ENCODE measurements at places on chromosomes 7 and 10.

- no peak for DNase-seq
Measured at GRCh38 chr7:151704960-151705635, 171.8 kb downstream of the PRKAG2 start.

- DNase-seq, result no peak
Measured at GRCh38 chr10:88409236-88409635, 173.9 kb downstream of the RNLS start.

GRCh38 chr10:21976739-21977138 lies 26.8 kb downstream of the DNAJC1 start:
- DNase-seq, result no peak

- DNase-seq, result no peak
Measured at GRCh38 chr7:52635021-52635420, 400.4 kb upstream of the POM121L12 start.

GRCh38 chr7:45052011-45052410 lies 36.8 kb downstream of the NACAD start:
- no peak for DNase-seq

DNA sequence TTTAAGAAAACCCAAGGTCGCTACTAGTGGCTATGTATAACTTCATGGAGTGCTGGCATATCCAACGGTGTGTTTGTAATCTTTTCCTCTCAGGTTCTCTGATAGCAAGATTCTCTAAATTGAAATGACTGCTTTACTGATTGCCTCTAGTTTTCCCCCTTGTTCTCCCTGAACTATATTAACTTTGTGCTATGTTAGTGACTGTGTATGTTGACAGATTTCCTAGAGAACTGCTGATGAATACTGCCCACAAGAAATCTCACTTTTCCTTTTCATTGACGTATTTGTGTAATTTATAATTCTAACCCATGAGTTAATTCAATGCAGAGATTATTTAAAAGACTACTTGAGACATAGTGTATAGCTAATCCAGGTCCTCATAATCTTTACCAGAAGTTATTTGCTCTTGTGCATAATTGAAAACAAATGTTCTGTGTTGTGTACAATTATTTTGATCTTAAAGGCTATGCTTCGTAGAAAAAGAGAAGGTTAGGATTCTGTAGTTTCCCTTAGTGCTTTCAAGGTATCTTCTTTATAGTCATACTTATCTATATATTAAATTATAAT lies 70.6 kb upstream of the GLCCI1 start:
- no peak for DNase-seq

- no peak for DNase-seq
Measured at GRCh38 chr10:68727146-68727545, 6.1 kb downstream of the CCAR1 start.

GRCh38 chr7:57201895-57202210 lies 69.6 kb upstream of the ZNF479 start:
- DNase-seq, result no peak

DNA sequence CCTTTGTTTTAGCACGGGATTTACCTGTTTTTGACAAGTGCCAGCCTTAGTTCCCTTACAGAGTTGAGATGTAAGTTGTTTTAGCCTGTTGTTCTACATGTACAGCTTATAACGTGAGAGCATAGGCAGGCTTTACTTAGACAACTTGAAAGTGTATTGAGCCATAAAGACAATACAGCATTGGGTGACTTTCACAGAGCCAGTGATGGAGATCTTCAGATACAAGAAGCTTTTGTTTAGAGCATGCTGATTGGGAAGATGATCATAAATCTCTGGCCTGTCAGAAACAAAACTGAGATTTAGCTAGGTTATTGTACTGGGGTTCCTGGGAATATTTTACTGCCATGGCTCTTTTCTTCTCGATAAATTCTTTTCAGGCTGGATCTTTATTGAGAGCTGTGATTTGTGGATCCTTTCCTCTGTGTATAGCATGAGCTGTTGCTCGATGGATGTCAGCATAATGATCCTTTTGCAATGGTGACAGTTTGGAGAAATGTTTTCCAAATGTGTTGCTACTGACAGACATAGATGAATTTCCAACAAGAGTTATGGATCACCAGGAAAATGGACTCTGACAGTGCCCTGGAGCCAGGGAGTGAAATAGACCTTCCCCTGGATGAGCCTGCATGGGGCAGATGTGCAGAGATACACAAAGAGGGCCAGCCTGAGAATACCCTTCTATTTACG lies 30.2 kb downstream of the LHFPL3 start:
- no peak for DNase-seq

DNA sequence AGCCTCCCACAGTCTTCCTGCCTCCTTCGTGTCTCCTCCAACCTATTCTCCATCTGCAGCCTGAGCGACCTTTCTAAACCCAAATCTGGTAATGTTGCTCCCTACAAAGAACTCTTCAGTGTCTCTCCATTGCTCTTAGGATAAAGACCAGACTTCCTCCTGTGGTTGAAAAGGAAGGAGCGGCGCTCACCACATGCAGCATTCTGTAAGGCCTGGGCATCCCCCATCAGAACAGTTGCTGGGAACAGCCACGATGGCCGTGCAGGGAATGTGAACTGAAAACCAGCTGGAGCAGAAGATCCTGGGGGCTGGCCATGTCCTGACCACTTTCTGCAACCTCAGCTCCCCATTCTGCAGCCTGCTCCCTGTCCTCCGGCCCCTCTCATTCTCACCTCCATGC lies 237.8 kb upstream of the ZMIZ1 start:
- no peak for DNase-seq

DNA sequence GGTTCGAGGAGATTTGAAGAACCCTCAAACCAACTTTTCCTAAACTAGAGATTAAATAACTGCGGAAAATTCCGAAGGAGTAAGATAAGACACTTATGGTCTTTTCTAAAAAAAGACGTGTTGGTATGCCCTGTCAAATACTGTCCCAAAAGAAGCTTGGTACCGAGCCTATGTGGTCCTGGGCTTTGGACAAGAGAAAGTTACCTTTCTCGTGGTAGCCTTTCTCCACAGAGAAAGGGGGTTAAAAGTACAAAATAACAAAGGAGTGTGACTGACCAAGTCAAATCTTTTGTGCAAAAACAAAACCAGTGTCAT lies 56.2 kb upstream of the JCAD start:
- DNase-seq, result no peak

DNA sequence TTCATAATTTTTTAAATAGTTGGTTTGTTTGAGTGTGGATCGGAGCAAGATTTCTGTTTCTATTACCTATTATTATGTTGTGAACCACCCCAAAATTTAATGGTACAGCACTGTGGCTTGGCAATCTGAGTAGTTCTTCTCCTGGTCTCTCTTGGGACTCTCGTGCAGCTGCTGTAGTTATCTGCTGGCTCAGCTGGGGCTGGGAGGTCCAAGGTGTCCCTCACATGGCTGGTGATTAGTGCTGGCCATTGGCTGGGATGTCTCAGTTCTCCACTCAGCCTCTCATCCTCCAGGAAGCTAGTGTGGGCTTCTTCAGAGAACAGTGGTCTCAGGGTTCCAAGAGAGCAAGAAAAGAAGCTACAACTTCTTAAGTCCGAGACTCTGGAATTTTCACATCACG lies 15.4 kb downstream of the NPFFR1 start:
- DNase-seq, result no peak

DNA sequence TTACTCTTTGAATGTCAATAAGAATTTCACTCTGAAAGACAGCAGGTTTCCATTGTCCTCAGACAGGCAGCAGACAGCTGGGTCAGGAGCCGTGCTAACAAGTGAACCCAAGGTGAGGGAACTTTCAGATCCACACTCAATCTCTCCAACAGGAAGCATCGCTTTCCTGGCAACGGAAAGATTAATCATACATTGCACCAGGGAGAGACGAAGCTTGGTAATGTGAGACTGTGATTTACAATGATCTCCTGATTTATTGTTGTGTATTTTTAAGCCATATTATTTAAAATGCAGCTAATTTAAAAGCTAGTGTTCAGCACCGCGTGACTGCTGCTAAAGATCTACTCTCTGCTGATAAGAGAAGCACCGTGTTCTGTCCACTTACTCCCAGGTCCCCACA lies 17.5 kb upstream of the NOM1 start:
- DNase-seq, result no peak

GRCh38 chr7:133419041-133419440 lies 166.2 kb downstream of the EXOC4 start:
- DNase-seq, result no peak

GRCh38 chr10:11532306-11532705 lies 79.1 kb downstream of the USP6NL start:
- no peak for DNase-seq

DNA sequence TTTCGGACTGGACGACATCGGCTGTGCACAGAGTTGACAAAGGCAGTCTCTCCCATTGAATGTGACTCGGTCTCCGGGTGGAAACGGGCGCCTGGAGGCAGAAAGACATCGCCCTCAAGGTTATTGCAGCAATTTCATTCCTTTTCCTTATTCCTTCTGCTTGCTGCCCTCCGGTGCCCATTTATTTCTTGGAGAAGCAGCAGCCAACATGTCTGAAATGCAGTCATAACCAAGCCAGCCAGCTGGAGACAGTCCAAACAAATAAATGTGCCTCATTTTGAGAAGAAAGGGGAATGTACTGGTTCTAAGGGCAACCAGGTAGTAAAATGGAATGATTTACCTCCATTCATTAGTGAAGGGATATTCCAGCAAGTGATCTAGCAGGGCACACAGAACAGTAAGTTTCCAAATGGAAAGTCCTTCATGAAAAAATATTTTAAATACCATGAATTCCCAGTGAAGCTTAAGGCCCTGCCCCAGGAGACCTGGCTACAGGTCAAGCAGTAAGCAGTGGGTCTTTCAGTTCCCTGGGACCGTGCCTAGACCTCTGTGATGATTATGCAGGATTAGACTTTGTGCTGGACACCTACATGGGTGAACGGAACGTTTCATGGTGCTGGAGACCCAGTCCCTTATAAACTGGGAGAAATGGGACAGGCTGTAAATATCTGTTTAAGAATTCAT lies 86.6 kb downstream of the ABLIM1 start:
- DNase-seq, result no peak

DNA sequence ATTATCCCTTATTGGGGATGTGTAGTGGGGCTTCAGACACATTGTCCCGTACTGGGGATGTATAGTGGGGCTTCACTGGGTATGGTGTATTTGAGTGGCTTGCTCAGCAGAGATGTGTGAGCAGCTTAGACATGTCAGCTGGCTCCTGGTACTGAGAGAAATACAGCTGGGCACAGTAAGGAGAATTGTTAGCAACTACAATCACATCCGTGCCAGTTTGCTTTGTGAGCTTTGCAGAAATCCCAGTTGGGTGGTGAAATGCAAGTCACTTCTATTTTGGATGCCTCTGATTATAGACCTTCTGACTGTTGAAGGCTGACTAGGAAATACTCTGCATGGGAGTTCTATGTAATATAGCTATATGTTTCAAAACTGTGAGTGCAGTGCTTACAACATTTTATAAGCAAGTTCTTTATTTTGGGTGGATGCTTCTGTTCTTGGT lies 10.8 kb downstream of the CCNY start:
- no peak for DNase-seq

DNA sequence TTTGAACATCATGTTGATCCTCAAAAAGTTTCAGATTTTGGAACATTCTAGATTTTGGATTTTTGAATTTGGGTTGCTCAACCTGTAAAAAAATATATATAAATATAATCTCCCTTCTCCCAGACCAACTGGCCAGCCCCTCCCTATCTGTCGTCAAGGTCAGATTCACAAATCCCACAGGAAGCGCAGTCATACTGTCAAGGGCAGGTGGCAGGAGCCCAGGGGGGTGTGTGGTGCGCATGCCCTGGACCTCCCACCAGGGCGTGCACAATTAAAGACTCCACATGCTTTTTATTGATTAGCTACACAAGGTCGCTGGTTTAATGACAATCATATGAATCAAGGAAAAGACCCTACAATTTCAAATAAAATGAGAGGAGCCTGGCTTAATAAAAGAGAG lies 77.0 kb upstream of the EEPD1 start:
- DNase-seq, result no peak

GRCh38 chr10:80468002-80468401 lies 13.9 kb downstream of the TSPAN14 start:
- no peak for DNase-seq

GRCh38 chr7:47601881-47602249 lies 20.0 kb upstream of the TNS3 start:
- DNase-seq, result no peak

GRCh38 chr10:114615600-114616007 lies 42.5 kb downstream of the ABLIM1 start:
- DNase-seq, result no peak

GRCh38 chr7:112763298-112763697 lies 26.9 kb downstream of the TMEM168 start:
- no peak for DNase-seq

Measured in stimulated activated CD4-positive, alpha-beta T cell treated with anti-CD3 and anti-CD28 coated beads, Interleukin-1b, Interleukin-23, amount 100 ng/mL, for 1 hour (primary cell).